NCI-H345 (cell line): ENCODE measurements at places on chromosomes 7 and 10.

GRCh38 chr7:80640846-80641245 lies 2.4 kb downstream of the CD36 start:
- DNase-seq: no peak

GRCh38 chr7:15313361-15313760 lies 248.5 kb downstream of the AGMO start:
- no peak for DNase-seq

- no peak for DNase-seq
These were observed 6.7 kb upstream of the ELOVL3 start for GRCh38 chr10:102219370-102219769.

GRCh38 chr10:61617586-61617985 lies 45.1 kb upstream of the CABCOCO1 start:
- DNase-seq: no peak

DNA sequence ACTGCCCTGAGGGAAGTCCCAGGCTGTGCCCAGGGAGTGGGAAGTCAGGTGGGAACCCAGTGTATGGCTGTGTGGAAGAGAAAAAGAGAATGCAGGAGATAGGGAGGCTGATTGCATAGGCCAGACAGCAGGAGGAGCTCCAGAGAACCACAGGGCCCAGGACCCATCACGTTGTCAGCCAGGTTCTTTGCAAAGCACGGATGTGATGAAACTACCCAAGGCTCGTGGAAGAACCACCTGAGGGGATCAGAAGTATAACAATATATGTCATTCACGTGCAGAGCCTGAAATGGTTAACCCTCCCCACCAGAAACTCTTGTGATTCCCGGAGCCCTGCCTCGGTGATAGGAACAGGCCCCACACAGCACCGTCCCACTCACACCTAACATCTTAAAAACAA lies 83.6 kb downstream of the LARP4B start:
- DNase-seq: no peak

DNA sequence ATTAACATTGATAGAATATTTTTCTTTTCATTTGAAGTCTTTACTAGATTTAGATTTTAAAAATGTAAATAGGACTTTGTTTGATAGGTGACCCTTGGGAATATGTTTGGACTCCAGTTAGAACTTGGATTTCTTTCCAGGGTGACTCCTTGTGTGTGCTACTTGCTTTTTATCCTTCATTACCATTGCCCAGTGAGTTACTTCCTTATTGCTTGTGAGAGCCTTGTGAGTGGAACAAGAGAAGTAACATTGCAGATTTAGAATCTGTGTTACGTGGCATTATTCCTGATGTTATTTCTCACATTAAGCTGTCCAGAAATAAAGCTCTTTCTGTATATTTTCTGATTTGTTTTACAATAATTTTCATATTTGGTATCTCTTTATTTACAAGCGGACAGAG lies 128.0 kb upstream of the LRGUK start:
- DNase-seq: no peak
